H7 (cell line): ENCODE measurements at places on chromosomes 4 and X. TPM values are rescaled to one million over a fixed set of nuclear protein-coding genes. Genes with fewer than 3 reads are reported as not detected.

Gene CXorf66
- total RNA-seq = not detected in 2 replicates

Gene VGLL1
- total RNA-seq = not detected in 2 replicates

- DNase-seq = no peak
Measured at GRCh38 chr4:185729391-185729804, 82.6 kb downstream of the SORBS2 start.

DNA sequence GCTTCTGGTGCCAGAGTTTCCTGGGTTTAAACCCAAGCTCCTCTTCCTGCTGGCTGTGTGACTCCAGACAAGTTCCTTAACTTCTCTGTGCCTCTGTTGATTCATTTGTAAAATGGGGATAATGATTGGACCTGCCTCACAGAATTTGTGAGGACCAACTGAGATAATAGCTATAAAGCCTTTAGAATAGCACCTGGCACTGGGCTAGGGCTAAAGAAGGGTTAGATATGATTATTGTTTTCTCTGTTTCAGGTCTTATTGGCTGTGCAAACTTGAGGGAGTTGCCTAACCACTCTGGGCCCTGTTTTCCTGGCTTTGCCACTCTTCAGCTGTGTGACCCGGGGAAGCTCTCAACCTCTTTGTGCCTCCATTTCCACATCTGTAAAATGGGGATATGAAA, 37.8 kb downstream of the LGI2 start:
- no peak for DNase-seq

GRCh38 chrX:134622056-134622812, 36.0 kb downstream of the PLAC1 start:
- peak; percentile 67 for DNase-seq
